OCI-LY7 (cell line): ENCODE measurements at places on chromosomes 1 and 21.
A peak's percentile ranks its signal among the peaks of the same experiment; 100 is the strongest.

GRCh38 chr1:98382986-98383740, 278.4 kb upstream of the SNX7 start:
- DNase-seq, result no peak

- no peak for DNase-seq
These were observed 36.8 kb upstream of the DUSP10 start for GRCh38 chr1:221778535-221779142.

DNA sequence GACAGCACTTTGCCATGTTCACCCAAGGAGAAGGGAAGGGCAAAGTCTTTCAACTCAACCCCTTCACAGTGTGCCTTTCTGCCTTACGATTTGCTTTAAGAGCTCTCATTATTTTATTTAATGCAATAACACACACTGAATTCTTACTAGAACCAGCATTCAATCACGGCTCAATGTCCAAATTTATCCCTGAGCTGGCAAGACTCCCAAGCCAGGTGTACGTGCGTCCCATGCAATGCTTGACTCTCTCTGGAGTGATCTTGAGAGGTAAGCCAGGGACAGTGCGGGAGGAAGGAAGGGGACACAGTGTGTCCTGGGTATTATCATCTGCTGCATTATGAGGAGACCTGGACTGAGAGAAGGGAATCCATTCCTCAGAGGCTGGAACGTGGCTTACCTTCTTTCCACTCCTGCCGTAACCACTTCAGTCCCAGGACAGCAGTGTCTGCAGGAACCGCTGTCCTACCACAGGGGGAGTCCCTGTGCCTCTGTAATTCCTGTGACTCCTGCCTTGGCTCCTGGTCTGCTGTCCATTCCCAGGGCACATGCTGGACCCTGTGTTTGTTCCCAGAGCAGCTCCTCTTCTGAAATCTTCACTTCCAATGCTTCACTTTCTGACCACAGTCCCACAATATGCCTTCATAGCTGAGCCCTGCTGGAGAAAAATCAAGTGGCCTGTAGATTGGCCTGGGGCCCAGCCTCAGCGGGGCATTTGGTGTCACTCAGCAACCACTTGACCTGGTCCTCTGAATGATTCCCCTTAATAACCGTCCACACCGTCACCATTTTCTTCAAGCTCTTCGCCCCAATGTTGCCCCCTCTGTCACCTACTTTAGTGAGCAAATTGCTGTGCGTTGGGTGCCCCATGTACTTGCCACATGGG, 28.6 kb upstream of the STUM start:
- no peak for DNase-seq

DNA sequence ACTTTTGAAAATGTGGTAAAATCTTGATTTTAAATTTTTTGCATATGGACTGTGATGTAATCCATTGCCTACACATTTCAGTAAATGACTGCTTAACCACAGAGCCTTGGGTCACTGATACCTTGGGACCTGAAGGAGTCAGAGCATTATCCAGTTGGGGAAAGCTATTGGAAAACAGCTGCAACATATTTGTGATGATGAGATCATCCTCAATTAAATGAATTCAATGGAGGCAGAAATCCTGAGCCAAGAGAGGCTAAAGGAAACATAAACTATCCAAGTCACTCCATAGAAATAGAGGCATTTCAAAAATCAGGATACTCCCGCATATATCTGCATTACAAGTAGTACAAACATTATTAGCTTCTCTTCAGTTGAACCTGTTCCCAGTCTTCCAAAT, 99.8 kb upstream of the PRMT6 start:
- DNase-seq, result no peak

DNA sequence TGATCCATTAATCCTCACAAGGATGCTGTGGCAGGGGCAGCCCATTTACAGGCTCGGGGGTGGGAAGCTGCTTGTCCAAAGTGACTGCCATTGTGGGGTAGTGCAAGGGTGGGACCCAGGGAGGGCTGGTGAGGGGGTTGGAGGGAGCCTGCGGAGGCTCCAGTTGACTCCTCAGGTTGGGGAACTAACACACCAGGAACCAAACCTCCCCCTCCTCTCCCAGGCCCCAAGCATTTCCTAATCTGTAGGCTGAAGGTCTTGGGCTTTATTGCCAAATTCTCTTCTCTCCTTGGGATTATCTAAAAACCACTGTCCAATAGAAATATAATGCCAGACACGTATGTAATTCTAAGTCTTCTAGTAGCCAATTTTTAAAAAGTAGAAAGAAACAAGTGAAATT, 18.2 kb downstream of the IKBKE start:
- DNase-seq, result no peak

DNA sequence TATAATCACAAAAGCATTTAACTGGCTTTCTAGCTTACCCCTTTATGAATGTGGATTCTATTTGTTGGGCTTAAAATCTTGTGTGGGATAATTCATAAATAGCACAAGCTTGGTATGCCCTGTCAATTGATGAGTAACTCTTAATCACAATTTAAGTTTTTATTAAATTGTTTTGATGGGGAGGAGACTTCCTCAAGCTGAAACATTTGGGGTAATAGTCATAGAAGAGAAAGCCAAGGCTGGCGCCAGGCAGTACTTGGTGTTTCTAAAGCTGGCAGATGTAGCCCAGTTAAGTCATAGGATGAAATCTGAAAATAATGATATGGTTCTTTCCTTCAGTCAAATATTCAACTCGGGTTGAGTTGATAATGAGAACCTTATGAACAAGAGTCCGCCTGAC, 167.2 kb downstream of the FMN2 start:
- DNase-seq, result no peak

GRCh38 chr1:11874624-11875023, 15.9 kb upstream of the NPPB start:
- no peak for DNase-seq

DNA sequence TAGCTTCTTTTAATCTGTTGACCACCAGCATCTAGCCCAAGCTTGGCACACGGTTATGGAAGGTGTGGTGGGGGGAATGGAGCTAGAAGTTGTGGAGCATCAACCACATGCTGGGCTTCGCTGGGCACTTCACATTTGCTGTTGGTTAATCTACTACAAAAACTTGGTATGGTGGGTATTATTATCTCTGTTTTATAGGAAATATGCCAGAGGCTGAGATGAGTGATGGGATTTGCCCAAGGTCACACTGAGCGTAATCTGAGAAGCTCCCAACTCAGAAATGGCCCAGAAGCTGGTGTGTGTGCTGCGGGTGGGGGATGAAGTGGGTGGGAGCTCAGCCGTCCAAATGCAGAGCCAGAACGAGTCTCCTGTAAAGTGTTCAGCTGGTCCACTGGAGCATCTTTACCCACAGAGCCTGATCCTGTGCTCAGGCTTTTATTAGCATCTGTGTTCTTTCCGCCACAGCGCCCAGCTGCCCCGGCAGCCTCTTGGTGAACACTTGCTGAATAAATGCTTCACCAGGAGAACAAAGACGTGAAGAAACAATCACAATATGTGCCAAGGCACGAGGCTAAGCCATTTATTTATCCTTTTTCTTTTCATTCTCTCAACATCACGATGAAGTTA, 98.6 kb upstream of the JUN start:
- DNase-seq, result no peak

DNA sequence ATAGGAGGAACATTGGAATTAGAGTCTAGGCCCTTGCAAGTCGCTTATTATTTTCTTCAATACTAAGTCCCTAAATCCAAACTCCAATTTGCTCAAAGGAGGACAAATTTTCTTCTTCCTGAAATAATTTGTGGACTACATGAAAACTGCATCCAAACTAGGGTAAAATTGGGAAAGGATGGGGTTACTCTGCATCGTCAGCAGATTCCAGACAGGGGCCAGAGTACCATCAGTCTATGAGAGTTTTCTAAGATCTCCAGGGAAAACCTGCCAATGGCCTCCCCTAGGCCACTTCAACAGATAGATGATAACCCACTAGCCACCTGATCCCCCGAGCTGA, 508 bp downstream of the HEYL start:
- no peak for DNase-seq

DNA sequence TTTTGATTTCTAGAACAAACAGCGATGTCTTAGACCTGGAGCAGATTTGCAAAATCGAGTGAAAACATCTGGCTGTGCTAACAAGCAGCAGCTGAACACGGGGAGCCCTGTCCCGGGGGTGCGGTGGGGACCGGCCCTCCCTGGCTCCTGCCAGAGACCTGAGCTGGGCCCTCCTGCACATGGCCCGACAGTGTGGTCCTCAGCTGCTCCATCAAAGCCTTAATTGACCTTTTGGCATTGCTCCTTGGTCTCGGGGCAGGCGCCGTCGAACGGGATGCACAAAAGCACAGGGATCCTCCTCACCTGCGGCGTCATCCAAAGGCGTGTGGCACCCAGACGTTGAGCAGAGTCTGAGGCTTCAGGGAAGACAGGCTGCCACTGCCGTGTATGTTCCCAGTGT, 73.2 kb downstream of the PRDM16 start:
- DNase-seq, result no peak

DNA sequence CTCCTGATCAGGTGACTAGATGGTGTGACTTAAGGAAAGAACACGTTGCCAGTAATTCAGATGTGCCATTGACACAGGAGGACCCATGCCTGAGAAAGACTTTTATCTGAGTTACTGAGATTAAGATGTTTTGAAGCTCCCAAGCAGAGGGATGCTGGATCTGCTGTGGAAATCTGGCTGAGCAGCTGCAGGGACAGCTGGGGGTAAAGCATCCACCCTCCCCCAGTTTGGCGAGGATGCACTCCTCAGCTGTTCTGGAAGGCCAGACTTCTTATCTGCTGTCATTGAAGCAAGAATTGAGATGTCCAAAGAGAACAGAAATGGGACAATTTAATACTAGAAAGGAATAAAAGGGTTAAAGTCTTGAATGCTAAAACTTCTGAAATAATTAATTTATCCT, 25.7 kb downstream of the TTC3 start:
- DNase-seq, result no peak

DNA sequence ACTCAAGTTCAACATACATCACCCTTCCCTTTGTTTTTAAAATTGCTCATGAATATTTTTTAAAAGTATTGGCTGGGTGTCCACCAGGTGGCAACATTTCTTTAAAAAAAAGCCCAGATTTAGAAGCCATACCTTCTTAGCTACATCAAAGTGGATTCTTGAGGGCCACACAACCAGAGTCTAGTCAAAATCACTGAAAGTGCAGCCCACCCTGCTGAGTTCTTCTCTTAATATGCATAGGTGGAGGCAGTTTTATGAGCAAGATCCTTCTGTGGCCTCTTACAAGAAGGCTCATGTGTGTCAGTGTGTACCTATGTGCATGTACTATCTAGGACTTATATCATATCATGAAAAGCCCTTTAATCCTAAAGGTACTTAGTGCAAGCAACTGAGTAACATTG, 16.9 kb upstream of the GNG12 start:
- peak; percentile 25 for DNase-seq

DNA sequence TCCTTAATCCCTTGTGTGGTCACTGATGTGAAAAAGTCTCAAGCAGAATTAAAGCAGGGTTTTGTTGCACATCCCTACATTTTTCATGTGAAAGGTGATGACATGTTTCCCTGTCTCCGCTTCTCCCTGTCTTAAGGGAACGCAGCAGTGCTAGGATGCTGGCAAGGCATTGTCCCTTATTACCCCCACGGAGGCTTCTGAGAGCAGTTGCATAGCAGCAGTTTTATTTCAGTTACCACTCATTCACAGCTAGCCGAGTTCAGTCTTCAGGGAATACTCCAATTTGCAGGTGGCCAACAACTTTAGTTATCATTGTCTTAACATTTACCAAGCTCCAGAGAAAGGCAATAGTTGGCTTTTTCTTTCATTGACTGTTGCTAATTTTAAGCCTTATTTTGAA, 89.1 kb downstream of the CLEC20A start:
- DNase-seq, result no peak

DNA sequence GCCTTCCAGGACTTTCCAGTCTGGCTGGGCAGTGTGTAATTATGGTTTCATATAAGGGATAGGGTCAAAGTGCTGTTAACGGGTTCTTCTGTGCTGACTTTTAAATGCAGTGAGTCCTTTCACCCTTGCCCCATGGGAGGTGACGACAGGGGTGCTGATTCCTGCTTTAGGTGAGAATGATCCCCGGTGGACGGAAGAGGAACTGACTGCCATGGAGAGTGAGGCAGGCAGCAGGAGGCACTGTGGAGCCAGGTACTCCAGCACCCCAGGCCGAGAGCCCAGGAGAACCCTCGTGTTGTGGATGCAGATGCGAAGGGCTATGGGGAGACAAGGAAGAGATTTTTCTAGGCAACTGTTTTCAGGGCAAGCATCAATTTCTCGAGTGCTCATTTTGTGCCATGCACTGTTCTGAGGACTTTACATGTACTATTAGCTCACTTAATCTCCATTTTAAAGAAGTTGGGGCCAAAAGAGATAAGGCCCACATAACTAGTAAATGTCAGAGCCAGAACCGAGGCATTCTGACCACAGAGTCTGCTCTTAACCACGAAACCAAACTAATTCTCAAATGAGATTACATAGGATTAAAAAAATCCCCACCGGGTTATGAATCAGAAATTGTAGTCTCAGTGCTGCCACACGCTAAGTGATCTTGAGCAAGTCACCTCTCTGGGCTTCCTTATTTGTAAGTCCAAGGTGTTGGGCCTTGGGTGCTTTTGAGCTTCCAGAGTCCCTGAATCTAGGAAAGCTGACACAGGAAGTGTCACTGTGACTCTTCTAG, 28.2 kb downstream of the STPG1 start:
- peak; percentile 21 for DNase-seq

DNA sequence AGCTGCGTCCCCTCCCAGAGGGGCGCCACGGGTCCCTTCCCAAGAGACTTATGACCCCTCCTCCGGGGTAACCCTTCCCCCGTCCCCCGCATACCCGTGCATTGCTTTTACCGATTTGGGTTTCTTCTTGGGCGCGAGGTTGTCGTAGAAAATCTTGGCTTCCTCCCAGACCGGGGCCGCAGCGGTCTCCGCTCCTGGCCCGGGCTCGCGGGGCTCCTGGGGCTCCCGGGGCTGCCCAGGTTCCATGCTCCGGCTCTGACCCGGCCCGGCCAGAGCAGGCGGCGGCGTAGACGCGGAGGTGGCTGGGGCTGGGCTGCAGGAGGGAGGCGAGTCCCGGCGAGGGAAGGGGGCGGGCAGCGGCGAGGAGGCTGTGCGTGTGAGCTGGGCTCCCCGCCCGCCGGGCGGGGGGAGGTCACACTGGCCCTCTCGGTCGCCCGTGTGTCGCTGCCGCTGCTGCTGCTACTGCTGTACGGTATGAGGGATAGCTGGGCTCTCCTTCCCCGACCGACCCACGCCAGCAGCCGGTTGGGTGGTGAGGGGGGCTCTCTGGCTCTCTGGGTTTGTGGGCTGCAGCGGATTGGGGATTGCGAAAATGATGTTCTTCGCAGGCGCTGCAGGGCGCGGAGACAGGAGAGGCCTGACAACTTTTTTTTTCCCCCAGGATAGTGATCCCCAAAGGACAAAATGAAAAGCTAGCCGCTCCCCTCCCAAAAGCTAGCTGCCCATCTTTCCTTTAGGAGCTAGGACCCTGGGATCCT, at the start of gene NT5C1A:
NT5C1A (minus strand) TSS at position 315 of the 758 bp plus-strand sequence; CDS start at position 246, 69 bp downstream.
- DNase-seq, result no peak
